ENCODE measurements at places on chromosomes 3 and 15.

- DNase-seq = no peak
Observed at GRCh38 chr3:21436835-21437234, 314.2 kb downstream of the ZNF385D start.

DNA sequence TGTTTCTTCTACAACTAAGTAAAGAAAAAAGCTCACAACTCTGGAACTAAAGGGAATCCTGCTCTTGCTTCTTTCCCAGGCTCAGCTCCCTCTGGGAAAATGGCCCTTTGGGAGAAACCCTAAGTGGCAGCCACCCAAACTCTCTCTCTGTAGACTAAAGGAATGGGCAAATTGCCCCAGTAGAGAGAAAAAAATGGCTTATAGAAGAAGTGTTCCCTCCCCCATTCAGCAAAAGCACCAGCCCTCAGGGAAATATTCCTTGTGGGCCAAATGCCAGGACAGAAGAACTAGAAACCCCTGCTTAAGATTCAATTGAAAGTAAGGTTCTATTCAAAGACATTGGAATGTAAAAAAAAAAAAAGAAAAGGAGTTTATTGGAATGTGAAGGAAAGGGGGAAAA, 603.7 kb upstream of the ALCAM start:
- no peak for DNase-seq

- no peak for DNase-seq
Observed at GRCh38 chr3:173584093-173584837, 186.7 kb downstream of the NLGN1 start.

- no peak for DNase-seq
Observed at GRCh38 chr3:52742418-52743041, 28.2 kb downstream of the NEK4 start.

GRCh38 chr3:16262174-16262573, 2.6 kb downstream of the DPH3 start:
- DNase-seq = no peak

- no peak for DNase-seq
Observed at GRCh38 chr15:68223171-68223570, 6.4 kb downstream of the CLN6 start.

DNA sequence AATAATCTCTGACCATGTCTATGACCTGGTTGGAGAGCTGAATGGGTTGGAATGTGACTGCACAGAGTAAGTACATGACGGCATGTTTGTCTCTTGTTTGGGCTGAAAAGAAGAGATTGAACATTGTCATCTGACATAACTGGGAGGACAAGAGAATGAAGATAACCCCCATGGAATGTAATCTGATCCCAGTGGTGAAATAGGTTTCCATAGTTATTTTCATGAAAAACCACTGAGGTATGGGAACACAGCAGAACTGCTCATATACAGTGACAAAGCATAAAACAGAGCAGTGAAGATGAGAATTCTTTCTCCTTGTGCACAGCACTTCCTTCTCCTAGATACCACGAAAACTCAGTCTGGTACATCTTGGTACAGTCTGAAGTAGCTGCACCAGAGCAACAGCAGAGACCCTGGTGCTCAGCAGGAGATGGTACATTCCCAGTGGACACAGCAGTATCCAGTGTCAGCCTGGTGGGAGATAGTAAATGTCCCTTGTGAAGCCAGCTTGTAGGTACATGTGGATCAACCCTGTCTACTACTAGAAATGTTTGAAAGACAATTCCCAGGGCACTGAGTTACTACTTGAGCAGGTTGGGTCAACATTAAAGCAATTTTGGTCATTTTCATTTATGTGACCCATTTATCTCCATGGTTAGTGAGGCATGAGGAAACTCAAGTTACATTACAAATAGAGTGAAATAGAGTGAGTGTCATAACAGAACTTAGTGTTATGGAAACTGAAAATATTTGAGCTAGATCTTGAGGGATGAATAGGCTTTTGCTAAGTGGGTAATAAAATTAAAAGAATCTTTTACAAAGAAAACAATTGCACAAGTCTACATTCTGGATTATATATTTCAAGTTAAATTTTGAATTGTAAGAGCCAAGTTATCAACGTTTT, 178.3 kb downstream of the SUCNR1 start:
- DNase-seq = no peak

GRCh38 chr3:52402706-52403270, 42.1 kb downstream of the SEMA3G start:
- no peak for DNase-seq

DNA sequence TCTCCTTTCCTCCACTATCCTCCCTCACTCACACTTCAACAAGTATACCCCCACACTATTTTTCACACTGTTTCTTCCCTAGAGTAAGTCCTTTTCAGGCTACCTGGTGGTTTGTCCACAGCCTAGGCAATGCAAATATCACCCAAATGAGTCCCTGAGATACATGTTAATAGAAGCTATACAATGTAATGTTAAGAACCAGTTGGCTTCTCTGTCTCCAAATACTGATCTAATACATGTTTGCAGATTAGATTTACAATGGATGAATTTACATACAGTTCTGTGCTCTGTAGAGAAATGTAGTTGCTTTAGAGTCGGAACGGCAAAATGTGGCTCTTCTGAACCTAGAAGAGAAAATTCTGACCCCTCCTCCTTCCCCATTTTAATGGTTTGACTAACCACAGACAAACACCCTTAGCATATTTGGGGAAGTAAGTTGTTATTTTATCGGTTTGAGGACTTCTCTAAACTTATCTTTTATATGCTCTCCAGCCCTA, 63.6 kb upstream of the MBNL1 start:
- DNase-seq = no peak

GRCh38 chr3:194811118-194811517, 125.4 kb downstream of the FAM43A start:
- DNase-seq = no peak

DNA sequence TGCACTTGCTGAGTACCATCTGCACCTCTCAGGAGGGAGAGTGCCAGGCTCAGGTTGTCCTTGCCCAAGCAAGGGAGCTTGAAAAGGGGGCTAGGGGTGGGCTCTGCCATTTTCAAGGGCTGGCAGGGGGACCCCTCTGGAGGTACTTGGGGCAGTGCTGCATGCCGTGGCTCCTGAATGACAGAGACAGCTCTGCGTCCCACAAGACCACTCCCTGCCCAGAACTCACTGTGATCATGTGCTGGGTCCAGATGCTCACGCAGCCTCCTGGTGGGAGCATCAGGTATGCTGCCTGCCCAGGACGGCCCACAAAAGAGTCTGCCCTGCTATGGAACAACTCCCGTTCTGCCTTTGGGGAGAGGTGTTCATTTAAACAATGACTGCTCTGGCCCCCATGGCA, 165.2 kb downstream of the GOLGA6L4 start:
- no peak for DNase-seq
